ENCODE measurements at places on chromosomes 13 and 19.

- DNase-seq: no peak
Observed at GRCh38 chr13:95982144-95982543, 71.1 kb downstream of the UGGT2 start.

- DNase-seq: no peak
Observed at GRCh38 chr19:46402725-46403124, 10.6 kb downstream of the CCDC8 start.

- no peak for DNase-seq
Observed at GRCh38 chr13:23963947-23964346, 66.6 kb upstream of the C1QTNF9B start.

DNA sequence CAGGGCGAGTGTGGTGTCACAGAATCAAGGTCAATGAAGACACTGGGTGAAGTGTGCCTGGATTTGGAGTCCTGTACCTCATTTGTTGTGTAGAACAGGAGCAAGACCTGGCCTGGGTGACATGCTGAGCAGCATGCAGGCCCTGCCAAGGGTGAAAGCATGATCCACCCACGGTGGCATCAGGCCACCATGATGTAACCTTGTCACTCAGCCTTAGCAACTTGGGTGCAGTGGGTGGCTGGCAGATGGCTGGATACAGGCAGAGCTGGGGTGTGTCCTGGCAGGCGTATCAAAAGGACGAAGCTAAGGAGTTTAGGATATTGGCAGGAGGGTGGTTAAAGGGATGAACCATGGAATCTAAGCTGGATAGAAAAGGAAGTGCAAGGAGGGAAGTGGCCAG, 10.3 kb downstream of the THSD1 start:
- DNase-seq: no peak

- peak; percentile 72 for DNase-seq
Observed at GRCh38 chr13:99307247-99307646, at the start of gene GPR183. GPR183 (minus strand) TSS chr13:99307399; CDS start chr13:99296145, 11,254 bp downstream.

GRCh38 chr19:53883231-53883661, 1.2 kb downstream of the PRKCG start:
- no peak for DNase-seq

Measured in fibroblast of skin of scalp (primary cell).